Stimulated activated naive CD8-positive, alpha-beta T cell treated with anti-CD3 and anti-CD28 coated beads, Interleukin-15, Interleukin-2, amounts not matched to agents 100 U/mL and 50 U/mL, for 24 hours (primary cell): ENCODE measurements at places on chromosomes 16 and 17.

- no peak for DNase-seq
Observed at GRCh38 chr17:61422116-61422799, 22.6 kb downstream of the TBX2 start.

DNA sequence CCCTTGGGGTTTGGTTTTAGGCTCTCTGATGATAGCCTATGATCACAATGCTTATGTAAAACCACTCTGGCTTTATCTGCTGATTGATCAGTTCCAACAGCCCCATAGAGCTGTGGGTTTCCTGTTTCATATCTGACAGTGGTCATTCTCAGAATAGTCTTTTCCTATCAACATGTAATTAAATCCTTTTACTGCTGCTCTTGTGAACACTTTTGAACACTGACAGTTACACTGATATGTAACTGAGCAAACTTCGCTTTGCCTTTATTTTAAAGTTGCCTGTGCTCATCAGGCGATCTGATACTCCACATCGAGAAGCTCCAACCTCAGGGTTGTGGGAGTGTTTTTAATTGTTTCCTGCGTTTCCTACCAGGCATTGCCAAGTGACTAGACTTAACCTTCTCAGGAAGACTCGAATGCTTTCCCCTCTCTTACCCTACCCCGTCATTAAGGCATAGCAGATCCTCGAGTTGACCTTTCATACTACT, 17.3 kb upstream of the CLEC18B start:
- no peak for DNase-seq

- no peak for DNase-seq
Observed at GRCh38 chr17:2366747-2367494, 29.6 kb downstream of the SGSM2 start.

GRCh38 chr16:27853651-27854050, 209.9 kb downstream of the GSG1L start:
- DNase-seq: no peak

DNA sequence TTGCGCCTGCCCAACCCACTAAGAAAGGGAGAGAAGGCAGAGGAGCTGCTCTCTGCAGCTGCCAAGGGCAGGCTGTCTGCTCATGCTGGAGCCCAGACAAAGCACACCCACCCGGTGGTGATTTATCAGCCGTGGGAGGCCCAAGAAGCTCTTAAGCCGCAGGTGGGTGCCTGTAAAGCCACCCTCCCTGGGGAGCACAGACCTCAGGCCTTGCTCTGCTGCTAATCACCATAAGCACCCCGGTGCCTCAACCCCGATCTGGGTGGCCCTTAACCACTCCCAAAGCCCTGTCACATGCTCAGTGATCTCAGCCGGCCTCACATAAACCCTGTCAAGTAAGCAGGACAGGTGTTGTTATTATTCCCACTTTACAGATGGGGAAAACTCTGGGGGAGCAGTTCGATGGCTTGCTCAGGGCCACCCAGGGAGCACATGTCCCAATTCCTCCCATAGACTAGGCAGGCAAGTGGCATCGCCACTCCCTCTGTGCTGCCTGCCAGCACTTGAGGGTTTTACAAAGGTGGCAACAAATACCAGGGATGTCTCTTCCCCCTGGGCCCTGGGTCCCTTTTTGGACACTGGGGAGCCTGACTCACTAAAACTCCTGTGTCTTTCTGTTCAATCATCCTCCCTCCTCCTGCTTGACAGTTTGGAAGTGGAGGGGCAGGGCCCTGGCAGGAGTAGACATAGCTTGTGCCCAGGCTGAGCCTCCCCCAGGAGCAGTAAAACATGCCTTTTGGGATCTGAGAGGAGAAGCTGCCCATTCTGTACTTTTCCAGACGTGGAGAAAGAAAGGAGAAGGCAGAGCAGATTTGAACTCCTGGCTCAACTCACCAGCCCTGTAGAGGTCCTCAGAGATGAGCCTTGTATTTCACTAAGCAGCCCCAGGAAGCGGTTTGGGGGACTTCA, 299.3 kb downstream of the SOX9 start:
- no peak for DNase-seq

DNA sequence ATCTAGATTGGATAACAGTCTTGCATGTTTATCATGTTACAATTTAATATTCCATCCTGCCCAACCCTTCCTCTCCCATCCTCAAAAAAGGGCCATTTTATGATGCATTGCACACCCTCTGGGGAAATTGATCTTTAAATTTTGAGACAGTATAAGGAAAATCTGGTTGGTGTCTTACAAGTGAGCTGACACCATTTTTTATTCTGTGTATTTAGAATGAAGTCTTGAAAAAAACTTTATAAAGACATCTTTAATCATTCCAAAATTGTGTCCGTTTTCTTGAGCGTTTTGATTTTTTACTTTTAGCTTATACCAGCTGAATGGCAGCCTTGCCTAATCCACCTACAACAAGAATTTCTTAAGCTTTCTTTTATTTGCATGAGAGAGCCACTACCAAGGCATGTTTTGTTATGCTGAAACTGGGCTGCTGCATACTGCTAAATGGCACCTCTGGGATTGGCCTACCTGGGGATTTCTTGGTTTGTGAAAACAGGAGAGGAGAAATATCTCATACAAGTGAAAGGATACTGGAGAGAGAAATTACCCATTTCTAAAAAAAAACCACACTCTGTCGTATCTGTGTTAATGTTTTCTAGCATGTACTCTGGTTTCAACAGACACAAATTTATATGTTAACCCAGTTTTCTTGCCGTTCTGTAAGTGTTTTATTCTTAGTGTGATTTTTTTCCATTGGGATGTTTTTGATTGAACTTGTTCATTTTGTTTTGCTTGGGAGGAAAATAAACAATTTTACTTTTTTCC, 52.2 kb downstream of the TUBD1 start:
- DNase-seq: no peak
